ENCODE measurements at places on chromosomes 4 and X.

DNA sequence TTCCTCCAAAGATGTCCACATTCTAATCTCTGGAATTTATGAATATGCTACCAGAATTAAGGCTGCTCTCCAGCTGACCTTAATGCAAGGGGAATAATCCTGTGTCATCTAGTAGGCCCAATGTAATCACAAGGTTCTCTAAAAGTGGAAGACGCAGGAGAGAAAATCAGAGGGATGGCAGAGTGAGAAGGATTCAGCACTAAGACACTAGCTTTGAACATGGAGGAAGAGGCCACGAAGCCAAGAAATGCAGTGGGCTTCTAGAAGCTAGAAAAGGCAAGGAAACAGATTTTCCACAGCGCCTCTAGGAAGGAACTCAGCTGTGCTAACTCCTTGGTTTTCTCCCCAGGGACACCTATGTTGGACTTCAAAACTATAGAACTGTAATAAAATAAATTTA, 240.7 kb upstream of the TRAM1L1 start:
- no peaks in the 10 kb centered on the region for H3K27me3 ChIP-seq
- H3K4me1 ChIP-seq = no peaks in the 10 kb centered on the region
- DNase-seq = no peak
- H3K4me3 ChIP-seq = no peak overlapping the region
- H3K27ac ChIP-seq = no peak overlapping the region

- no peaks in the 10 kb centered on the region for H3K36me3 ChIP-seq
- peak; percentile 49 for DNase-seq
Observed at GRCh38 chr4:99816545-99817308, at the start of gene DAPP1. Gene DAPP1, plus strand, starts transcription at chr4:99816827. Its CDS starts 87 bp downstream, at chr4:99816914.

GRCh38 chr4:52728691-52729240, 22.5 kb downstream of the ERVMER34-1 start:
- no peak overlapping the region for H3K4me3 ChIP-seq
- no peak overlapping the region for H3K27ac ChIP-seq

GRCh38 chrX:32280489-32280888, 930.9 kb downstream of the DMD start:
- H3K36me3 ChIP-seq = no peaks in the 10 kb centered on the region
- no peak for DNase-seq
- H3K27ac ChIP-seq = no peak overlapping the region
- no peak overlapping the region for H3K4me3 ChIP-seq
- H3K27me3 ChIP-seq = no peaks in the 10 kb centered on the region

DNA sequence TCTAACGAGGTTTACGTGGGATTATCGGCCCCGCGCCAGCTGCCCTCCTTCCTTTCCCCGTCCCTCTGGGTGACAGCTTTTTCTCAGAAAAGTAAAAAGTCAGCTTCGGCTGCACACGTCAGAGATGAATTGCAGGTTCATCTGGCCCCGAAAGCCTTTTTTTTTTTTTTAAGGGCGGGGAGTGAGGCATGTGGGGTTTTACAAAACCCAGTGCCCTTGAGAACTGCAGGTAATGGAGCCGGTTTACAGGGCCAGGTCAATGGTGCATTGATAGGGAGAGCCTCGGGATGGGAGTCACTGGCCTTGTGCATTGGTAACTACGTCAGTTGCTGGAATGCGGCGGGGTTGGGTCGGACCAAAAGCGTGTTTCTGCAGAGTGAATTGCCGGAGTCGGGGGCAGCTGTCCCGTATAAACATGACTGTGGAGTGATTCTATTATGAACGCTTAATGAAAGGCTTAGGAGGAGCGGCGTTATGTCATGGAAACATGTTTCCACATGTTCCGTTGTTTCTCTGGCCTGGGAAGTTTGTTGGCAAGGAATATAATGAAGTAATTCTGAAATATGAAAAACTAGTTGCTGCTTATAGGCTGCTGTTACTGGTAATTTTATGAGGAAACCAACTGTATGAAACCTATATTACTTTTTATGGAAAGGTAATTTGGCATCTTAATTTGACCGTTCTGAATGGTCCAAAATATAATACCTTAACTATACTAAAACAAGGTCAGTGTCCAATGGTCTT, 1.1 kb downstream of the HSPA4L start:
- peak overlapping the region; percentile 77 for H3K27ac ChIP-seq
- peak; percentile 80 for DNase-seq
- H3K4me1 ChIP-seq = no peaks in the 10 kb centered on the region
- H3K27me3 ChIP-seq = peaks cover 26% of the 10 kb centered on the region

- H3K27me3 ChIP-seq = no peaks in the 10 kb centered on the region
- DNase-seq = no peak
Observed at GRCh38 chr4:77861495-77861894, 1.1 kb upstream of the MRPL1 start.

GRCh38 chr4:1573830-1574459, 110.2 kb downstream of the FAM53A start:
- H3K27ac ChIP-seq = no peak overlapping the region
- H3K36me3 ChIP-seq = no peaks in the 10 kb centered on the region
- peak; percentile 18 for DNase-seq
- no peaks in the 10 kb centered on the region for H3K4me1 ChIP-seq

DNA sequence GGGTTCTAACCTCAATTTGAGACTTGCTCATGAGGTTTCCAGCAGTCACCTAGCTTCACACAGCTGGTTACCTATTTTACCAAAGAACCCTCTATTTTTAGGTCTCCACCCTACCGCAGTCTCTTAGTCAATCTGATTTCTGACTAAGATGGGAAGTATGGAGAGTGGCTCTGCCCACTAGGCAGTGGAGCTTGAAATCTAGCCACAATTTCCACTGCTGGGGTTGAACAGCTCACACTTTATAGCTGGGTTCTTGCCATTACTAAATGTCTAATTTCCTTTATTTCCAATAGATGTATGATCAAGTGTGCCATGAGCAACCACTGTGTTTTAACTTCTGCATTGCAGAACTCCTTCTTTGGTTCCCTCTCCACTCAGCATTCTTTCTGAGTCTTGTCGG, 43.1 kb downstream of the GASK1B start:
- no peaks in the 10 kb centered on the region for H3K36me3 ChIP-seq
- H3K27me3 ChIP-seq = no peaks in the 10 kb centered on the region
- no peak for DNase-seq
- H3K4me3 ChIP-seq = no peak overlapping the region

DNA sequence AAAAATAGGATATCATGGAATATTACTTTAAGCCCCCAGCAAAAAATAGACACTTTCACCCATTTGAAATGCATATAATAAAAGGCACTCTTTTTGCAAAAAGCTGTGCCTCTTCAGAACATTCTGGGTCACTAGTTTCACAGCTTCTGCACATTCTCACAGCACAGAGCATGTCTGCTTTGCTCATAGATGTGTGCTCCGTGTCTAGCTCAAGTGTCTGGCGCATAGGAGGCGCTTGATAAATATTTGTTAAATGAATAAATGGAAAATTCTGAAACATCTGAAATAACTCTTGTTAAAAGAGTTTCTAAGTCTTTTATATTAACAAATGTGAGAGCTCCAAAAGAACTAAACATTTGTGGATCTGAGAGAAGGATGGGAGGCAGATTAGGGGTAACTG, 275.2 kb downstream of the PTTG2 start:
- H3K27me3 ChIP-seq = no peaks in the 10 kb centered on the region
- no peak overlapping the region for H3K4me3 ChIP-seq

DNA sequence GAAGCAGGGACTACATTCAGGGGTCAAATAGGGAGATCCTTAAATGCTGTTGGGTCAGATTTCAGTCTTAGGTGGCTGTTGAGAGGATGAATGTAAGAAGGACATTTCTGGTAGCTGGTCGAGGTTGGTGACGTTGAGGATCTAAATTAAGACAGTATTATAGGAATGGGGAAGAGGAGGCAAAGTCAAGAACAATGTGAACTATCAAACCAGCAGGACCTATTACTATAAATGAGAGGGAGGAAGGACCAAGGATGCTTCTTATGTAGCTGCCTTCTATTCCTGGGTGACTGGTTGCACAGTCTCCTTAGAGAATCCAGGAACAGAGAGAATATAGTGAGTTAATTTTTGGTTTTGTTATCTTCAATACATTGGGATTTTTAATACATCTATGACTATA, 118.5 kb upstream of the BMPR1B start:
- no peak overlapping the region for H3K4me3 ChIP-seq
- peaks cover 29% of the 10 kb centered on the region for H3K36me3 ChIP-seq
- H3K27me3 ChIP-seq = no peaks in the 10 kb centered on the region
- H3K27ac ChIP-seq = no peak overlapping the region

DNA sequence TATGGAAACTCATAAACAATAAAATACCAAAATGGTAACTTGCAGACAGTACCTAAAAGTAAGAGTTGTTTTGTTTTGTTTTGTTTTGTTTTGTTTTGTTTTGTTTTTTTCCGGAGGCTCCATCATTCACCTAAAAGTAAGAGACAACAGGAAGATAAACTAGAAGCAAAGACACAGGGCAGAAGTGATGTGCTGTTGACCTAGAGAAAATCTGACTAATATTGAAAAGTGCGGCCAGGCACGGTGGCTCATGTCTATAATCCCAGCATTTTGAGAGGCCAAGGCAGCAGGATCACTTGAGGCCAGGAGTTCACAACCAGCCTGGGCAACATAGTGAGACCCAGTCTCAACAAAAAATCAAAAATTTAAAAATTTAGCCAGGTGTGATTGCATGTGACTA, 5.6 kb upstream of the CENPC start:
- H3K36me3 ChIP-seq = no peaks in the 10 kb centered on the region
- DNase-seq = no peak
- H3K27ac ChIP-seq = no peak overlapping the region
- no peaks in the 10 kb centered on the region for H3K4me1 ChIP-seq
- H3K27me3 ChIP-seq = no peaks in the 10 kb centered on the region

DNA sequence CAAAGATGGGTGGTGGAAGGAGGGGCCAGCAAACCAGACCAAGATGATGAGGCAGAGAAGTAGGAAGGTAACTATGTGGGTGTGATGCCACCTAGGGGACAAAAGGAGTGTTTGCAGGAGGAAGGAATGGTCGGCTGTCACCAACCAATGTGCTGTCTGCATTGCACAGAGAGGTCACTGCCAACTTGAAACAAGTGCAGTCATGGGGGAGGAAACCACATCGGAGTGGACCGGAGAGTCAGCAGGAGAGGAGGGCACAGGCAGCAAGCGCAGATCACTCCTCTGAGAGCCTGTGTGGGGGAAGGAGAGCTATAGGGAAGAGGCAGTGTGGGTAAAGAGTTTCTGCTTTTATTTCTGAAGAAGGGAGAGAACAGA, 38.5 kb upstream of the FGFBP2 start:
- H3K27me3 ChIP-seq = no peaks in the 10 kb centered on the region
- no peaks in the 10 kb centered on the region for H3K4me1 ChIP-seq
- DNase-seq = no peak
- no peaks in the 10 kb centered on the region for H3K36me3 ChIP-seq
- H3K4me3 ChIP-seq = no peak overlapping the region

DNA sequence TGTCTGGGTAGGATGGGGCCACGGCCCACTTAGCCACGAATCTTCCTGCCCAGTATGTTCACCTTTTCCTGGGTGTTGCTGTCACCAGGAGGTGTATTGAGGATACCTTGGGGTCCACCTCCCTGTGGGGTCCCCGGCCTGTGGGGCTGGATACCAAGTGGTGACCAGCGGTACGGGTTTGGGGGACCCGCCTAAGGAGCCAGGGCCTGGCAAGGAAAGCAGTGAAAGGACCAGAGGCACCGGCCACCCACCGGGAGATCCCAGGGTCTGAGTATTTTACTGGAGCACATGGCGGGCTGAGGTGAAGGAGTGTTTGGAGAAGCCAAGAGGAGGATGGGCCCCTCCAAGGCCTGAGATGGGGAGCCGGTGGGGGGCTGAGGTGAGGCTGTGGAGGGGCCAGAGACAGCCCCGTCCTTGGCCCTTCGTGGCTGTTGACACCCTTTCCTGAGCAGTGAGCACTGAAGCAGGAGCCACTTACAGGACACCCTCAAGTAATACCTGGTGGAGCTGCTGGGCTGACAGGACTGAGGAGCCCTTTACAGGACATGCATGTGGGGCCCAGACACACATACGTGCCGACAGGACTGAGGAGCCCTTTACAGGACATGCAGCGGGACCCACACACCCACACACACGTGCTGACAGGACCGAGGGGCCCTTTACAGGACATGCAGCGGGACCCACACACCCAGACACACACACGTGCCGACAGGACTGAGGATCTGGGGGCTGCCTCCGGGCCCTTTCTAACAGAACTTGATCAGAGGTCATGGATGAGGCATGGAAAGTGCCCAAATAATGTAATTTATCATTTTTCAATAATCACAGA, 38.4 kb downstream of the TMEM271 start:
- peak; percentile 9 for DNase-seq
- no peaks in the 10 kb centered on the region for H3K27me3 ChIP-seq
- no peaks in the 10 kb centered on the region for H3K4me1 ChIP-seq
- H3K36me3 ChIP-seq = peaks cover 3% of the 10 kb centered on the region

DNA sequence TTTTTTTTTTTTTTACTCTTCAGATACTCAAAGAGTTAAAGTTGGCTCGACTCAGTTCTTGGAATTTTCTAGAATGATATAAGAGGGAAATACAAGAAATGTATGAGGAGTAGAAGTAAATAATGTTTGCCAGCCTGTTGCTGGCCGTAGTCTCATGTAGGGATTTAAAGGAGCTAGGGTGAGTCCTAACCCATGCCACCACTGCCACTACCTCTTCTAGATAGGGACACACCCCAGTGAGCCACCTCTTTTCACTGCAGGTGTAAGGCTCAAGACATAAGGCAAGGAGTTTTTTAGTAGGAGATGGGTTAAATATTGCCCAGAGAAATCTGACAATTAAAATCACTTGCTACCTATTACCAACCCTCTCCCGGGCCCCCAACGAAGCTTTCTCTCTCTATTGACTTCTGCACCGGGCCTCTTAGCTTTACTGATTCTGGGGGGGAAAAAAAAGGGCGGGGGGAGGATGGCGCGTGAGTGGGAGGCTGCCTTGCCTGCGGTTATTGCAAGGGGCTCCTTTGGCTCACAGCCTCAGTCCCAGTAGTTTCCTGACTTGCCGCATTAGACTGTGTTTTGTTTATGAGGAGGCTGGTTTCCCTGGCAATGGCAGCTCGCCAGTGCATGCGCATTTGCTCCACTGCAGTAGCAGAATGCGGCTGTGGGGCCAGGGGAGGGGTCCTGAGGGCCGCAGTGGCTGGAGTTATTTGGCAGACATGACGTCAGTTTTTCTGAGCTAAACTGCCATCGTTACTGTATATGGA, 3.0 kb downstream of the LINC00632 start:
- DNase-seq = peak; percentile 46
- H3K27me3 ChIP-seq = no peaks in the 10 kb centered on the region
- H3K4me3 ChIP-seq = peak overlapping the region; percentile 39
- H3K4me1 ChIP-seq = no peaks in the 10 kb centered on the region
